ENCODE measurements at places on chromosomes 12 and 14.

- H3K4me3 ChIP-seq: no peak overlapping the region
- no peaks in the 10 kb centered on the region for H3K27me3 ChIP-seq
- H3K36me3 ChIP-seq: no peaks in the 10 kb centered on the region
- DNase-seq: no peak
- H3K4me1 ChIP-seq: no peaks in the 10 kb centered on the region
Observed at GRCh38 chr12:70080566-70080965, 162.7 kb upstream of the CNOT2 start.

GRCh38 chr14:50560931-50561285 is 963 bp downstream of the ATL1 start:
- H3K27ac ChIP-seq: no peak overlapping the region
- H3K4me1 ChIP-seq: peaks cover 2% of the 10 kb centered on the region
- H3K36me3 ChIP-seq: no peaks in the 10 kb centered on the region
- no peaks in the 10 kb centered on the region for H3K27me3 ChIP-seq
- H3K4me3 ChIP-seq: peak overlapping the region; percentile 4
- DNase-seq: peak; percentile 27

- no peaks in the 10 kb centered on the region for H3K27me3 ChIP-seq
- no peak overlapping the region for H3K4me3 ChIP-seq
- H3K4me1 ChIP-seq: no peaks in the 10 kb centered on the region
- DNase-seq: peak; percentile 40
- no peak overlapping the region for H3K27ac ChIP-seq
Observed at GRCh38 chr12:92827836-92828431, 101.2 kb downstream of the EEA1 start.

DNA sequence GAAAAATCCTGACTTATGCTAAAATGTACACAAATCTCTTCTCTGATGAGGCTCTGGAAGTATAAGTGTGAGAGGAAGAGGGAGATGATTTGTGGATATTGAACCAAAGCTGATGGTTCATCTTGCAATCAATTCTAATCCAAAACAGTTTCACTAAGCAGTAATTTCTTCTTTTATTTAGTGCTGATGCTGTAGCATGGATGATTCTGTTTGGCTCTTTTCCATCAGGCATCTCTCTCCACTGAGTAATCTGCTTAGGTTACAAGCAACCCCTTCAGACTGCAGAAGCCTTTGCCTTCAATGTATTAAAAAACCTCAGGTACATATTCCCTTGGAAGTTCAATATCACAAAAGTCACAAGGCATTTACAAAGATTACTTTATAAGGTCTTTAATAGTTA is 159.1 kb upstream of the CCDC198 start:
- no peak for DNase-seq
- no peaks in the 10 kb centered on the region for H3K27me3 ChIP-seq
- no peak overlapping the region for H3K27ac ChIP-seq
- H3K4me1 ChIP-seq: no peaks in the 10 kb centered on the region
- no peaks in the 10 kb centered on the region for H3K36me3 ChIP-seq

- H3K4me1 ChIP-seq: no peaks in the 10 kb centered on the region
- H3K27ac ChIP-seq: no peak overlapping the region
- no peak for DNase-seq
- peaks cover 73% of the 10 kb centered on the region for H3K27me3 ChIP-seq
- no peaks in the 10 kb centered on the region for H3K36me3 ChIP-seq
Observed at GRCh38 chr12:114414031-114414865, 8.3 kb upstream of the TBX5 start.

GRCh38 chr14:74257078-74257940 is 18.1 kb downstream of the VSX2 start:
- peaks cover 7% of the 10 kb centered on the region for H3K27me3 ChIP-seq
- no peak overlapping the region for H3K27ac ChIP-seq
- peak overlapping the region; percentile 19 for H3K4me3 ChIP-seq
- no peaks in the 10 kb centered on the region for H3K36me3 ChIP-seq

DNA sequence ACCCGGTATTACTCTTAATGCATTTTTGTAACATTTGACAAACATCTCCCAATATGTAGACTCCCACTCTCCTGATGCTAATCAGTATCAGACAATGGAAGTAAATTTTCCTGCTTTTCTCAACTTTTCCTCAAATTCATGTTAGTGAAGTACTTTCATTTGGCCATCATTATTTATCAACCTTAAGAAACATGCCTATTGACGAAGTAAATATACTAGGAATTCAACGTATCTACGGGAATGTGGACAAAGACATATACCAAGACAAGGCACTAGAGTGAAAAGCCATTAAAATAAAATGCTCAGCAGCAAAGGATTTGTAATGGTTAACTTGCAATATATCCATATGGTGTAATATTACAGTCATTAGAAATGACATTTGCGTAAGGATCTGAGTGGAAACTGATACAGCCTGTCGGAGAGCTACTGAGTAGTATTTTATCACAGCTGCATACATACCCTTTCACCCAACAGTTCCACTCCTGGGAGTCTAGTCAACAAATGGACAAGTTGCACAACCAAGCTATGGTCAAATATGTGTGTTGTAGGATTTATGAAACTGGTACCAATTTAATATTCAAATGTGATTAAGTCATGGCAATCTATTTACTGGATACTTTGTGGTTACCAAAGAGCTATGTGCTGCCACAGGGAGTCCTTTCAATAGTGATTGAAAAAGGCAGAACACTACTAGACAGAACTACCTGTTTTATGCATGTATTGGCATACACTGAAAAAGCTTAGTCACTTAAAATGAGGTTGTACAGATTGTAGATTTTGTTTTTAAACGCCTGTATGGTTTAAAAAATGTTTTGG is 26.5 kb downstream of the NUDT4 start:
- H3K27ac ChIP-seq: no peak overlapping the region

DNA sequence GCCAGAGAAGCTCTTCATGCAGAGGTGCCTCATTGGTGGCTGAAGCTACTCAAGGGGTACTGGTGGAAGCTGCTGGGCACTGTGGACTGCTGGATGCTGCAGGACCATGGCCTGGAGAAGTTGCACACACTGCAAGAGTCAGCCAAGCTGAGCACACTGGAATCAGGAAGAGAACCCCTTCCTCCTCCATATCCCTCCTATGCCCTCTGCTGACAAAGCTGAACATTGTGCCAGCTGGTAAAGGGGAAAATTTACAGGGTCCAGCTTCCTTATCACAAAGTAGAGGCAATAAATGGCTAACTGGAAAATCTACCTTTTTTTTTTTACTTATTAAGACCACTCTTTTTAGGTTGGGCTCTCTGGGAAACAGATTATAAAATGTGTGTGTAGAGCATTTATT is 6.5 kb downstream of the CCDC175 start:
- H3K36me3 ChIP-seq: no peaks in the 10 kb centered on the region
- H3K27ac ChIP-seq: no peak overlapping the region
- no peak overlapping the region for H3K4me3 ChIP-seq
- DNase-seq: peak; percentile 44
- H3K27me3 ChIP-seq: no peaks in the 10 kb centered on the region

- H3K27ac ChIP-seq: no peak overlapping the region
- H3K36me3 ChIP-seq: no peaks in the 10 kb centered on the region
- DNase-seq: no peak
- H3K4me1 ChIP-seq: no peaks in the 10 kb centered on the region
- no peak overlapping the region for H3K4me3 ChIP-seq
Observed at GRCh38 chr12:14612898-14613445, 45.3 kb upstream of the PLBD1 start.

GRCh38 chr12:107515446-107515958 is 170.1 kb upstream of the PWP1 start:
- DNase-seq: peak; percentile 94
- no peaks in the 10 kb centered on the region for H3K36me3 ChIP-seq
- H3K27me3 ChIP-seq: no peaks in the 10 kb centered on the region
- no peak overlapping the region for H3K27ac ChIP-seq
- no peak overlapping the region for H3K4me3 ChIP-seq

DNA sequence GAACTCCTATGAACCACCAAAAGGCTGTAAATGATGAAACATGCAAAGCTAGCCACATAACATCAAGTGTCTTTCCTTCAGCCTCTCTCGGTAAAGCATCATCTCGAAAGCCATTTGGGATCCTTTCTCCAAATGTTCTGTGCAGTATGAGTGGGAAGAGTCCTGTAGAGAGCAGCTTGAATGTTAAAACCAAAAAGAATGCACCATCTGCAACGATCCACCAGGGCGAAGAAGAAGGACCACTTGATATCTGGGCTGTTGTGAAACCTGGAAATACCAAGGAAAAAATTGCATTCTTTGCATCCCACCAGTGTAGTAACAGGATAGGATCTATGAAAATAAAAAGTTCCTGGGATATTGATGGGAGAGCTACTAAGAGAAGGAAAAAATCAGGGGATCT is 61.2 kb downstream of the ATG14 start:
- no peak overlapping the region for H3K4me3 ChIP-seq
- peaks cover 6% of the 10 kb centered on the region for H3K36me3 ChIP-seq
- DNase-seq: no peak
- H3K4me1 ChIP-seq: no peaks in the 10 kb centered on the region

- H3K4me3 ChIP-seq: no peak overlapping the region
- H3K4me1 ChIP-seq: no peaks in the 10 kb centered on the region
- DNase-seq: no peak
- H3K27ac ChIP-seq: no peak overlapping the region
- no peaks in the 10 kb centered on the region for H3K36me3 ChIP-seq
Observed at GRCh38 chr12:23555180-23555824, 394.2 kb downstream of the SOX5 start.

- no peaks in the 10 kb centered on the region for H3K36me3 ChIP-seq
- no peak for DNase-seq
- H3K4me3 ChIP-seq: no peak overlapping the region
- H3K27me3 ChIP-seq: no peaks in the 10 kb centered on the region
- no peaks in the 10 kb centered on the region for H3K4me1 ChIP-seq
Observed at GRCh38 chr12:114961491-114961890, 277.5 kb upstream of the TBX3 start.

DNA sequence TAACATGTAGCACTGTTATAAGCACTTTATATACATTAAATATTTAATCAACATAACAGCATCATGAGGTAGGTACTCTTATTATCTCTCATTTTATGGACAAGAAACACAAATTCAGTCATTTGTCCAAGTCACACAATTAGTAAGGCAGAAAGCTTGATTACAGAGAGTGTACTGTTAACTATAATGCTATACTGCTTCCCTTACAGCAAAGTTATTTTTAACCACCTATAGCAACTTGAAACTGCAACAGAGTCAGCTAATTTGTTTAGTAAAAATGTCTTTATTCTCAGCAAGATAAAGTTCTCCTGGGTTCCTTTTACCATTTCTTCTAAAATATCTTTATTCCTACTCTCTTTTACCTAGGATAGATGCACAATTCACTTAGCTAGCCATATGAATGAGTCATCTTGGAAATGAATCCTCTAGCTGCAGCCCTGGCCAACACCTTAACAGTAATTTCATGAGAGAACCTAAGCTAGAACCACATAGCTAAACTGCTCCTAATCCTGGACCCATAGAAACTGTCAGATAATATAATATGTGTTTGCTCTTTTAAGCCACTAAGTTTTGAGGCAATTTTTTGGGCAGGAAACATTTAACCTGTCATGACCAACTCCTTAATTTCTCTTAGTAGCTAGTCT is 90.2 kb upstream of the HECTD1 start:
- DNase-seq: no peak
- H3K36me3 ChIP-seq: no peaks in the 10 kb centered on the region
- H3K4me3 ChIP-seq: no peak overlapping the region
- no peaks in the 10 kb centered on the region for H3K4me1 ChIP-seq

GRCh38 chr12:125239563-125239962 is 174.3 kb downstream of the AACS start:
- no peaks in the 10 kb centered on the region for H3K27me3 ChIP-seq
- H3K4me1 ChIP-seq: no peaks in the 10 kb centered on the region
- no peak for DNase-seq
- no peaks in the 10 kb centered on the region for H3K36me3 ChIP-seq
- H3K4me3 ChIP-seq: no peak overlapping the region

All from mesendoderm (in vitro differentiated cells).